Activated CD4-positive, alpha-beta T cell treated with anti-CD3 and anti-CD28 coated beads for 1 hour (primary cell): ENCODE measurements at places on chromosomes 2 and 18.

DNA sequence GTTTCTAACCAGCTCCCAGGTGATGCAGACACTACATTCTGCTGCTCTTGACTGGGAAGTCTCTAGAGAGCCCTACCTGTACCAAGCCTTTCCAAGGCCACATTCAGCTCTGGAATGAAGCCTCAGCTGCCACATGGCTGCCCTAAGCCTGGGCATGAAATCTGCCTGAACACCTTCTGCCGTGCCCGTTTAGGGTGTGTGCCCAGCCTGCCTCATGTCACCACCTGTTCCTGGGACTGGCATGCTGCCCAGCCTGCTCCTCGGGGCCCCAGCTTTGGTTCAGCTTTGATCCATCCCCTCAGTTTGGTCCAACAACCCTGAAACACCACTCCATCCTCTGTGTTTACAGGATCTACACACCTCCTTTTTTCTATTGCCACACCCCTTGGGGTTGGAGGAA is 210.9 kb downstream of the L3MBTL4 start:
- DNase-seq = no peak

DNA sequence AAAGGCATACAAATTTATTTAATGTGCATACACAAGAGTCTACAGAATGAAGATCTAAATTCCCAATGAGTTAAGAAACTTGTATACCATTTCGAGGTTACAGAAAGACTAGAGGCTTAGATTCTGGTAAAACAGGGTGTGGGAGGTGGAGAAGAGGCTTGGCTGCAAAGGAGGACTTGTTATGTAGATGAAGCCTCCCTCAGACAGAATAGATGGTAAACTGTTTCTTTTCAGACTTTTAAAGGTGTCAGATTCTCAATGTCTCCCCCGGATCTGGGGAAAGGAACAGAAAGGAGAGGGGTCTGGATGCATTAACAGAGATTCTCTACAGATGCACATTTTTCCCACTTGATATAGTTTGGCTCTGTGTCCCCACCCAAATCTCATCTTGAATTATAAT is 126.0 kb downstream of the ST6GAL2 start:
- no peak for DNase-seq

GRCh38 chr2:21484643-21485042 is 360.9 kb downstream of the TDRD15 start:
- no peak for DNase-seq

GRCh38 chr2:234368861-234369261 is 128.0 kb downstream of the ARL4C start:
- DNase-seq = peak; percentile 36

- DNase-seq = no peak
Measured at GRCh38 chr18:43533371-43533770, 256.1 kb upstream of the SYT4 start.

DNA sequence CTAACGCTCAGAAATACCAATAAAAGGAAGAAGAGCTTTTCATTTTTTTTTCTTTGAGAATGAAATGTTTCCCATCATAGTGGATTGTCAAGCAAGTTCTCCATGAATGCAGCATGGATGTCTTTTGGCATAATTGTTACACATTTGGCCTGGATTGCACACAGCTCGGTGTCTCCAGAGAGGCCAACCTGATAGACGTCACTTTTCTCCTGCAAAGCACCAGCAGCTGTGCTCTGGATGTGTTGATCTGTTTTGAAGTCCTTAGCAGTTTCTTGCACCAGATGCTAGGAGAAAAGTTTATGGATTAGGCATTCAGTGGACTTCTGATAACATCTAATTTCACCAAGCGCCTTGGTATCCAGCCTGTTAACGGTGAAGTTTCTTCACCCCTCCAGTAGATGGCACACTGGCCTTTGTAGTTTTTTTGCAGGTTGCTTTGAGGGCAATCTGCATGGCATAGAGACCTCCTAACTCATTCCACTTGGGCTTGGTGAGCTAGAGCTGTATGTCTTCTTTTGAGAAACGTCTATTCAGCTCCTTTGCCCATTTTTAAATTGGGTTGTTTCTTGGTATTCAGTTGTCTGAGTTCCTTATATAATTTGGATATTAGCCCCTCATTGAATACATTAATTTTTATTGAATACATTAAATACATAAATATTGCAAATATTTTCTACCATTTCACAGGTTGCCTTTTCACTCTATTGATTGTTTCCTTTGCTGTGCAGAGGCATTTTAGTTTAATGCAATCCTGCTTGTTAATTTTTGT is 59.7 kb downstream of the PTH2R start:
- no peak for DNase-seq

DNA sequence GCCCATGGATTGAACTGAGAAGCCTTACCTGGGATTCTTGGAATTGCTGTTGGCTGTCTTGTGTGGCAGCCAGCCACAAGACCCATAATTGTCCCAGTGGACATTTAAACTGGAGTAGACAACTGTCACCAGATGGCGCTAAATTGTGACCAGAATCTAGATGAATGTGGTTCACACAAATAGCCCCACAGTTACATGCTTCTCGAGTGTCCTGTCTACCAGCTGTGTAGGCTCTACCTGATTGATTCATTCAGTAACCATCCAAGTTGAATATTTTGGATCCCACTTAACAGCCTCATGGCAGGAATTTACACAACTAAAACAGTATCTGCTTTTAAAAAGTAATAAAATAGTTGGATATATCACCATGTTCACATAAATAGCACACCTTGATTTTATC is 73.2 kb downstream of the MAP4K4 start:
- no peak for DNase-seq

DNA sequence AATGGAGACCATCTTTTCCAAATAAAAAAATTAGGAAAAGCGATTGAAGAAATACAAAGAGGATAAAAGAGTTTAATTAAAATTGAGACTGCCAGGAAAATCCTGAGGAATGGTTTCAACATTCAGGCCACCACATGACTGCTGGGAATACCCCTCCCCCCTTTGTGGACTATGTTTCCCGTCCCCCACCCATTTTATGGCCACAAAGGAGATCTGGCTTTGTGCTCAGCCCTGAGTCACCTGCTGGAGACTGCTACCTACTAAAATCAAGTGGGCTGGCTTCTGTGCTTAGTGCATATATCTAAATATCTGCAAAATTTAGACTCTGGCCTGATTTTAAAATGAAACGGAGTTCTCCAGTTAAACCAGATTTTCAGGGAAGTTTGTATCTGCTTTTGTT is 10.1 kb downstream of the RND3 start:
- no peak for DNase-seq

- no peak for DNase-seq
Measured at GRCh38 chr2:224930990-224931389, 111.3 kb downstream of the DOCK10 start.

DNA sequence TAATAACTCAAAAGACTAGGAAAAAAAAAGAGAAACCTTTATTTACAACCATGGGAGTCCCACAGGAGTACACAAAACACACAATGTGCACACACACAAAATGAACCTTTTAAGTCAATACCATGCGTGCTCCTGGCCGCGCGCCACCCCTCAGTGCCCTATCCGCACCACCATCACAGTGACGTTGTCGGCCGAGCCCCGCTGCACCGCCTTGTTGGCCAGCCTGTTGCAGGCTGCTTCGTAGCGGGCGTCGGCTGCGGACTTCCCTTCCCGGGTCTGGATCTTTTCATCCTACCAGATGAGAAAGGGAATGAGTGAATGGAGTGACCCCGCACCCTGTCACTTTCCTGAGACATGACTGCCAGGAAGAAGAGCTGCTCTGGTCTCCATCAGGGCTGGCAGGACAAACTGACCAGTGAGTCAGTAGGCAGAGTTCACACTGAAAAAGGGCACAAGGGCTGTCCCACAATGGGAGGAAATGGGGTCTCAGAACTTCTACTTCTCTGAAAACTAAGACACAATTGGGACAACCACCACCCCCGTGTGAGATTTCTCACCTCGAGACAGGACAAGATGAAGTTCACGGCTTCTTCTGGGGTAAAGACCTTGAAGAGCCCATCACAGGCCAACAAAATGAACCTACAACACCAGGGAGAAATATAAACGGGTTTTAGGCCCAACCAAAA is 11.8 kb downstream of the ERFE start:
- no peak for DNase-seq

- DNase-seq = no peak
Measured at GRCh38 chr18:48404716-48405507, 4.3 kb downstream of the ZBTB7C start.

DNA sequence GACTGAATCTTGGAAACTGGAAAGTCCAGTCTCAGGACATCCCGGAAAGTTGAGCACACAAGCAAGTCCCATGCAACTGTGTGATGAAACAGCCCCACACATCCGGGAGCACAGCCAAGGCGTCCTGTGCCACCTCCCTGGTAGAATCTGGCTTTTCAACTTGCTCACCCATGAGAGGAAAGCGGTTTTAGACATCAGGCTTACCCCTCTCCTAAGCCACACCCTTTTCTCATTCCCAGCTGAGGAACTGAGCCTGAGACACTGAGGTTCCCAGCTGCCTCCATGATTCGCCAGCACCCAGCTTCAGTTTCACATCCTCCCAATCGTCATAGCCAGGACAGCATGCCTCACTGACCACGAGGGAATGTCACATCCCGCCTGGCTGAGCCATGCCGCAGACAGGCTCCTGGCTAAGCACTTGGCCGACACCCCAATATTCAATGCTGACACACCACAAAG is 60.3 kb downstream of the STEAP3 start:
- no peak for DNase-seq

GRCh38 chr2:167381349-167381748 is 493.1 kb downstream of the XIRP2 start:
- DNase-seq = no peak

- no peak for DNase-seq
Measured at GRCh38 chr2:154740361-154740760, 41.9 kb downstream of the KCNJ3 start.

GRCh38 chr18:6161549-6161948 is 253.2 kb downstream of the L3MBTL4 start:
- no peak for DNase-seq

DNA sequence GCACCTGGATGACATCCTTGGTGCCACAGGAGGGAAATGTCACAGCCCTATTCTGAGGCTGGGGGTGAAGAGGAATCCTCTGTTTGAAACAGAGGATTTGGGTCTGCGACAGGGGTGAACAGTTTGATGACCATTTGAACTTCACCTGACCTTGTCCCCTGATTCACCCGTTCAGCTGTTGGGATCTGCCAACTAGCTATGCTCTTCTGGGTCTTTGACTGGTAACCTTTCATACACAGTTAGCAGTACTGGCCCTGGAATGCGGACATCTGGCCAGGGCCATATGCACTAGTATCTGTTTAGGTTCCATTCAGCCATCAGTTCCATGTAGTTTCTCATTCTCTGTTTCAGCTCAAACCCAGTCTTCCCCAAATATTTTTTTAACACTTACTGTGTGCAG is 72.6 kb upstream of the MCFD2 start:
- DNase-seq = no peak

DNA sequence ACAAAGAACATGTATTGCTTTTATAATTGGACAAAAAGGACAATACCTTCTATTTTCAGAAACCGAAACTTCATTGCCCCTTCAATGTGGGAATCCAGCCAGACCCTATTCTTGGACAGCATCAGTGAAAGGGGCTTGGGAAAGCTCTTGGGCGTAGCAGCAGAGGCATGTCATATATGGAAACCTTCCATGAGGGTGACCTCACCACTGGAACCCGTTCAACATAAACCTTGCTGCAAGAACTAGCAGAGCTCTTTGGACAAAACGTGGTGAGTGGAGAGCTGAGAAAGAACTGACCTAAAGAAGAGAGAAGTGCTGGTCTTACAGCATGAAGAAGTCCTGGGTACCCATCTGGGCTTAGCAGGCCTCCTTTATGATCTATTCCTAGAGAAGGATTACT is 22.7 kb upstream of the ACTG2 start:
- no peak for DNase-seq

DNA sequence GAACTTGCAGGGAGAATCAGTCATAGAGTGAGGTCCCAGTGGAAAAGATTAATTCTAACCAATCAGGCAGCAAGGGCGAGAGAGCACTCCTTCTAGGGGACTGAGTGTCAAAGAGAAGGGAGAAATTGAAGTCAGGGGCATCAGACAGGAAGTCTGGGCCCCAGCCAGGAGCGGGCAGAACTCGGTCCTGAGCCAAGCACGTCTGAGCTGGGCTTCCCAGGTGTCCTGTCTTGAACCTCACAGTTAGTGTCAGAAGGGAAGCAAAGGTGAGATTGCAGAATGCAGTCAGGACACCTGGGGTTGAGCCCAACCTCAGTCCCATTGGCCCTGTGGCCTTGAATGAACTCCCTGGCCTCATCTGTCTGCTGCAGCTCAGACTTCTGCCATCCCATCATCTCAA is 220.9 kb downstream of the SMAD2 start:
- no peak for DNase-seq

GRCh38 chr2:72862239-72862988 is 24.8 kb upstream of the SPR start:
- peak; percentile 76 for DNase-seq

GRCh38 chr2:235234736-235235135 is 259.1 kb upstream of the AGAP1 start:
- DNase-seq = no peak

GRCh38 chr2:36333350-36334012 is 22.1 kb upstream of the CRIM1 start:
- DNase-seq = no peak

GRCh38 chr2:43117521-43118143 is 108.8 kb downstream of the ZFP36L2 start:
- no peak for DNase-seq

GRCh38 chr2:25420820-25421237 is 79.1 kb upstream of the DNMT3A start:
- DNase-seq = no peak

- no peak for DNase-seq
Measured at GRCh38 chr2:134416637-134417036, 162.8 kb downstream of the MGAT5 start.

DNA sequence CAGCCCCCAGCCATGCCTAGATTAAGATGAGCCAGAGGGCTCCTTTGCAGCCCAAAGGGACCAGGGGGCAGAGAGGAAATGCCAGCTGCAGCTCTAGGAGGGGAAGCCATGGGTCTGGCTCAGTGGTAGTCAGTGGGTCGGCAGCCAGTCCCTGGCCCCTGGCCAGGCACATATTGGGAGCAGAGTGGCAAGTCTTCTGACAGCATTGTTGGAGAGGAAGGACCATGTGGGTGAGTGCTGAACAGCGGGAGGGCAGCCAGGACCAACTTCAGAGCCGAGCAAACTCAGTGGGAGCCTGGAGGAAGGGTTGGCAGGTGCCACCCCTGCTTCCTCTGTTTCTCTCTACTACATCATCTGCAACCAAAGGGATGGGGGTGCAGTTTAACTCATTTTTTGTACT is 140.5 kb upstream of the PELI1 start:
- DNase-seq = no peak

DNA sequence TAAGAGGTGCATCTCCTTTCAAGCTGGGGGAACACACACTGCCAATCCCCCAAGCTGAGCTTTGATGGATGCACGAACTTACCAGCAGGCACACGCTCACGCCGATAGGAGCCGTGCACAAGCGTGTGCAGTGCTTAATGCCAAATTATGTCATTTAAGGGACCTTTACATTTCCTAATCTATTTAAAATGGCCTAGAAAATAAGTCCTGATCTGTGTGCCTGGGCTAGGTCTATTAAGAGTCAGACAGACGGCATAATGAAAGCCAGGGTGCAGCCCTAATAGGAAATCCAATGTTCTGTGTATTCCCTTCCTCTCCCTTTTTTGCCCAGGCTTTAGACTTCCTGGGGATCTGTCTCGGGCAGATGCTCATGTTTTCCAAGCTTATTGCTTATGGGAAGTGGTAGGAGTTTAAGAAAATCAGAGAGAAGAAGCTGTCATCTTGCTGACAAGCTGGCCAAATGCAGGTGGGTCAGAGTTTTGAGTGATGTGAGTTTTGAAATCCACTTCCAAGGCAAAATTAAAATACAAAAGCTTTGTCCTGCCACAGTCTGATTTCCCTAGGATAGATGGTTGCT is 142.6 kb downstream of the MYT1L start:
- DNase-seq = no peak
